RPMI7951 (cell line): ENCODE measurements at places on chromosomes 7 and 10.

DNA sequence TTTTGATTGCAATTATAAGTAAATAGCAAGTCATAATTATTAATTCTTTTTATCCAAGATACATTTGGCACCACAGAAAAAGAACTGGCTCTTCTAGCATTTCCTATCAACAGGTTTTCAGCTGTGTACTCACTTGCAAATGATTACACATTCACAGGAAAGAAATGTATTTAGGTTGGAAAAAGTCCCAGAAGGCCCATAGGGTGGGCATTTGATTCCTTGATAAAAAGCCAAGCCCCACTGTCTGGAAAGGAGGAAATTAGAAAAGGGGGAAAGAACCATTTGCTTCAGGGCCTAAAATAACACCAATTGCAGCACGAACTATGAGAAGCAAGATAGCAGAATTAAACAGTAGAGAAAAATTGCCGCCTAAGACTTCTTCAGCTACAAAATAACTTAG lies 80.8 kb upstream of the COL1A2 start:
- DNase-seq: peak; percentile 83

GRCh38 chr7:135920478-135920877 lies 56.7 kb downstream of the MTPN start:
- DNase-seq: no peak

DNA sequence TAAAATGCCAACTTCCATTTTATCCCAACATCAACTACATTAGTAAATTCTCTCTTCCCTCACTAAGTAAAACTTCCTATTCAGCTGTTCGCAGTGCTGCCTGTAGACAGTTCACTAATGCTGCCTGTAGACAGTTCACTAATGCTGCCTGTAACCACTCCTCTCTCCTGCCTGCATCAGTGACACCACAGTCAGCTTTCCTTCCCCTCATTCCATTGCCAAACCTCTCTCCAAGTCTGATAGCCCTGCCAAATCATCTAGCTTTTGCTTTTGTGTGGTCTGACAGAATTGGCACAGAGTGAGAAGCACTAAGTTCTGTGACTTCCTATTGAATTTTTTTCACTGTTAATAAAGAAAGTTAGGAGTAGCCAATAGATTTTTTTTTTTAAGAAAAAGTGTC lies 43.0 kb upstream of the MACC1 start:
- DNase-seq: peak; percentile 70

DNA sequence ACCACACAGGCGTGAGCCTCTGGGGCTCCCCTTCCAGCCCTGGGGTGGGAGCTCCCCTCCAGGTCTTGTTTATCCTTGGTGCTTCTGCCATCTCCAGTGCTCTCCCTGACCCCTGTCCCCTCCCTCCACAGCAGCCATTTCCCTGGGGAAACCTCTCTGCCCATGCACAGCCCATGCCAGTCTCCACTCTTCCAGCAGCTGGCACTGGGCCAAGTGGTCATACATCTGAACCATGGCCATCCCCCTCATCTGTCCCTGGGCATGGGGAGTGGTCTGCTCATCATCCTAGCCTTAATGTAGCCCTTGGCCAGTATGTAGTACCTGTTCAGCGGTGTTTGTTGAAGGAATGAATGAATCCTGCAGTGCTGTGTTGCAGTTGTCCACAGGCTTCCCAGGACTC lies 172.4 kb upstream of the ZNF32 start:
- DNase-seq: no peak

- DNase-seq: peak; percentile 26
Observed at GRCh38 chr10:101694674-101695403, at the start of gene FBXW4. Gene FBXW4 (minus strand): TSS chr10:101695170. CDS start chr10:101695105, 65 bp downstream.

DNA sequence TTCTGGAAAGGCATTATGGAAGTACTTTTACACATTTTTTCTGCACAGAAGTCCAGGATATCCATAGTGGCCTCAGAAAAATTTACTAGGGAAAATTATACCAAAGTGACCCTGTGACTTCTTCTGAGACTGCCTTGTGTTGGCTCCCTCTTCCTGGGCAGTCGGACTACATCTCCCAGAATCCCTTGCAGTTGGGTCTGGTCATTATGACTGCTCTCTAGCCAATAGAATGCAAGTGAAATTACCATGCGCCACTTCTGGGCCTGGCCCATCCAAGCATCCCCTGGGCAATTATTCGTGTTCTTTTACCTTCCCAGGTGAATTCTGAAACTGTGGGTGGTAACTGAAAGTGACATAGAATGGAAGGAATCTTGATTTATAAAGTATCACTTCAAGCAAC lies 430.9 kb downstream of the ACTR3B start:
- peak; percentile 2 for DNase-seq

- DNase-seq: no peak
Observed at GRCh38 chr10:104100795-104101194, 15.1 kb upstream of the COL17A1 start.

- DNase-seq: no peak
Observed at GRCh38 chr10:2782265-2782664, 285.1 kb upstream of the PFKP start.

DNA sequence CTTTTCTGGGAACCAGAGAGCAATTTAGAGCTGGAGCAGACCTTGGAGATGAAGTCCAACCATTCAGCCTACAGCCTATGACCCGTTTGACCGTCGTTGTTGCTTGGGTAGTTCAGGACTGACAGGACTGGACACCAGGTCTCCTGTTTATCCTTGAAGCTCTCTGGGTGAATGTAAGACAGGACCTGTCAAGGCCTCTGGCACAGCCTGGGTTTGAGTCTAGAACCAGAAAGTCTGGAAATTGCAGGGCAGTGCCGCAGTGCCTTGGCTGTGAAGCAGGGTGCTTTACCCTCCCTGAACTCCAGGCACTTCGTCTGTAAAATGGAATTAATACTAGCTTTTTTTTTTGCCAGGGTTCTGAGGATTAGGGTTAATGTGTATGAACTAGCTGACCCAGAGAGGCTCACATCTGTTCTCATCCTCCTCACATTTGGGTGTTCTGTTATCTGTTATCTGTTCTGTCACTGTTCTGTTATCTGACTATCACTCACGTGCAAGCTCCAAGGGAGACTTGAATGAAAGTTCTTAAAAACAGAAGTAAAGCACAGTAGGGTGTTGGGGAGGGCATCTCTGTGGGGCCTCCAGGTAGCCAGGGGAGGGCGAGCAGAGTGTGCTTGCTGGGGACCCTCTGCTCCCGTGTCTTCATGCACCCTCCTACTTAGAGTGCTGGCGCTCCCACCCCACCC lies 9.9 kb downstream of the BLVRA start:
- DNase-seq: no peak

GRCh38 chr7:130894909-130895750 lies 161.1 kb upstream of the KLF14 start:
- DNase-seq: no peak

DNA sequence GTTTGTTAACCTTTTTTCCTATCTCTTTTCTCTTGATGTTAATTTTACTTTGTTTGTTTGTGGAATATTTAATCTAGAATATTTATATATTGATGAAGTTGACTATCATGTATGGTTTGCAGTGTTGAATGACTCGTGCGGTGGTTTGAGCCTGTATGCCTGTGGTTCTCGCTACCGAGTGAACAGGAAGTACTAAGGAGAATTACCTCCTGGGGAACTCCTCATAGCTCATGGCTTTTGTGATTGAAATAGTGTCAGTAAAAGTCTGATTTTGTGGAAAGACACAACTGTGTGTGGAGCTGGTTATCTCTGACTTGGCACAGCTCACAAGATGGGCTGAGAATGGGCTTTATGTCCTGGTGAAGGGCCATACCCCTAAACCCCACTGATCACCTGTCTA lies 498.6 kb downstream of the GLRX3 start:
- DNase-seq: no peak

DNA sequence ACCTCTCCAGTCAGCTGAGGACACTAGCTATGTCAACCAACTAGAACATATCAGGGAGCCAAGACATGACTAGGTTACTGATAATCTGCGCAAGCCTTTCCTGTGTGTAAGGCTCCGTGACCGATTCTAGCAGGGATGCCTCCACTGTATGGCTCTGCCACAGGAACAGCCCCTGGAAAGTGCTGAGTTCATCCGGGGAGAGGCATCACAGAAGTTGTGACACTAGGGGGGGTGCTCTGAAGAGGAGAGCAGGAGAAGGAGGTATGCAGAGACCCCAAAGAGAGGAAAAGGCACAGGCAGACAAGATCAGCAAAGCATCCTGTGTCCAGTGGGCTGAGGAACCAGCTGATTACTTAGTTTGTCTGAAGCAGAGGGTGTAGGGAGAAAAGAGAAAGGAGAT lies 13.5 kb downstream of the UPP1 start:
- no peak for DNase-seq

- DNase-seq: peak; percentile 62
Observed at GRCh38 chr7:26293569-26294308, 2.1 kb downstream of the SNX10 start.

DNA sequence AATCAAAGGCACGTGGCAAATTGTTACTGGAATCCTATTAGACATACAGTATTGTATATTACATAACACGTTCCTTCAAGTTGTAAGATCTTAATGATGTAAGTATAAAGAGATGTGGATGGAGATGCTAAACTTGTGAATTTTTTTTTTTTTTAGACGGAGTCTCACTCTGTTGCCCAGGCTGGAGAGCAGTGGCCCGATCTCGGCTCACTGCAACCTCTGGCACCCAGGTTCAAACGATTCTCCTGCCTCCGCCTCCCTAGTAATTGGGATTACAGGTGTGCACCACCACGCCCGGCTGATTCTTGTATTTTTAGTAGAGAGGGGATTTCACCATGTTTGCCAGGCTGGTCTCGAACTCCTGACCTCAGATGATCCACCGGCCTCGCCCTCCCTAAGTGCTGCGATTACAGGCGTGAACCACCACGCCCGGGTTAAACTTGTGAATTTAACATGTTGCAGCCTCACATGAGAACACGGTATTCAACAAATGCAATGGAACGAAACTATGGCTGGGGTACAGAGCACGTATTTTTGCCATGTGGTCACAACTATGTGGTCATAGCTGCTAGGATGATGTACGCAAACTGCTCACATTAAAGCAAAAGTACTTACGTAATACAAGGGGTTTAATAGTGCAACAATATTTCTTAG lies 818 bp upstream of the SUPV3L1 start:
- DNase-seq: no peak

GRCh38 chr10:59362144-59362958 lies at the start of gene FAM13C:
Gene FAM13C (minus strand): TSS chr10:59362549. CDS start chr10:59362460, 89 bp downstream.
- peak; percentile 59 for DNase-seq

DNA sequence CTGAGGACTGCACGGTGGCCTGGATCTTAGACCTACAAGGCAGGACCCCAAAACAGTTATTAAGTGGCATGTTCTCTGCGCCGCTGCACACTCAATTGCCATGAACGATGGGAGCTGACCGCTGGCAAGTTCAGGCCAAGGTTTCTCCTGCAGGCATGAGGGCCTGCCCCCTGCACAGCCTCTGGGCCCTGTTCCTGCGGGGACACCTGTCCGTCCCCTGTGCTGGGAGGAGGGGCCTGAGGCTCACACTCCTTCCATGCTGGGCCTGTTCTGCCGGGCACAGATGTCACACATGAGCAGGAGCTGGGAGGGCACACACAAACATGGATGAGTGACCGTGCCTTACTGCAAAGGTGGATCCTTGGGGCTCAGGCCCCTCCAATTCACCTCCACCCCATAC lies 90.0 kb downstream of the PTPRN2 start:
- DNase-seq: no peak

GRCh38 chr10:29712108-29712507 lies 77.3 kb upstream of the SVIL start:
- DNase-seq: no peak

DNA sequence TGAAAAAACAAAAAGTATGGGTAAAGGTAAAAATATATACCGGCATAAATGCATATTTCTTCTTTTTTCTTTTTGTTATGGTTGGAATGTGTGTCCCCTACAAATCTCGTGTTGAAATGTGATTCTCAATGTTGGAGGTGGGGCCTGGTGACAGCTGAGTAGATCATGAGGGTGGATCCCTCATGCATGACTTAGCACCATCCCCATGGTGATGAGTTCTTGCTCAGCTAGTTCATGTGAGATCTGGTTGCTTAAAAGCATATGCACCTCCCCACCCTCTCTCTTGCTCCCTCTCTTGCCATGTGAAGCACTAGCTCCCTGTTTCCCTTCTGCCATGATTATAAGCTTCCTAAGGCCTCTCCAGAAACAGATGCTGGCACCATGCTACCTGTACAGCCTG lies 93.3 kb downstream of the HYCC1 start:
- DNase-seq: peak; percentile 64

DNA sequence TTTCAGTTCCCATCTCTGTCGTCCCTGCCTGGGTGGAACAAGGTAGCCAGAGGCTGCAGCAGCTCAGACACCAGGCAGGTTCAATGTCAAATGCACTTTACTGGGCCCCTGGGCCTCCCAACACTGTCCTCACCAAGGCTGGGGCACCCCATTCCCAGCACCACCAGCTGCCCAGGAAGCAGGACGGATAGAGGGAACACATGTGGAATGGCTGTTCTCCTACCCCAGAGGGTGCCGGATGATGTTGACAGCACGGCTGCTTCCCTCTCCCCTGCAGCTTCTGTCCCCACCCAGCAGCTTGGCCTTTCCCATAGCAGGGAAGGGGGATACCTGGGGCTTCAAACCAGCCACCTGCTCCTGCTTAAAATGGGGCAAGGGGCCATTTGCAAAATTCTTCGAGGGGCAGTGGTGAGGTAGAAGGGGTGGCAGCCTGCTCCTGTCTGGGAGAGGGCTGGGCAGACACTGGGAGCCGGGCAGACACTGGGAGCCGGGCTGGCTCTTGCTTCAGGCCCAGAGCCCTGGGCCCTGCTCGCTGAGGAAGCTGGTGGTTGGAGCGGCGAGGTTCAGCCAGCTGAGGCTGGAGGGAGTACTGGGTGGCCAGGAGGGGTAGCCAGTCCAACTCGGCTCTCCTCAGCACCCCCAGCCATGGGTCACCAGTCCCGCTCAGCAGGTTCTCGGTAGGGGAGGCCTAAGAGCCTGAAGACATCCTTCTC lies 9.1 kb downstream of the POLL start:
- DNase-seq: no peak

DNA sequence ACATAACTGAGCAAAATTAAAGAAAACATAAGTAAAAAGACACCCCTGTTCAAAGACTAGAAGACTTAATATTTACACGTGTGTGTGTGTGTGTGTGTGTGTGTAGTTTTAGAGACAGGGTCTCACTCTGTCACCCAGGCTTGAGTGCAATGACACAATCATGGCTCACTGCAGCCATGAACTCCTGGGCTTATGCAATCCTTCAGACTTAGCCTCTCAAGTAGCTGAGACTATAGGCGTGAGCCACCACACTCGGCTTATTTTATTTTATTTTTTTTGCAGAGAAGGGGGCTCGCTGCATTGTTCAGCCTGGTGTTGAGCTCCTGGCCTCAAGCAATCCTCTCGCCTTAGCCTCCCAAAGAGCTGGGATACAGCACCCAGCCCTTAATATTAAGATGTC lies 90.3 kb downstream of the JMJD1C start:
- no peak for DNase-seq

GRCh38 chr10:79976999-79977398 lies 28.1 kb upstream of the SFTPD start:
- no peak for DNase-seq
